WERI-Rb-1 (cell line): ENCODE measurements at places on chromosomes 6 and 20.
A peak's percentile ranks its signal among the peaks of the same experiment; 100 is the strongest.

DNA sequence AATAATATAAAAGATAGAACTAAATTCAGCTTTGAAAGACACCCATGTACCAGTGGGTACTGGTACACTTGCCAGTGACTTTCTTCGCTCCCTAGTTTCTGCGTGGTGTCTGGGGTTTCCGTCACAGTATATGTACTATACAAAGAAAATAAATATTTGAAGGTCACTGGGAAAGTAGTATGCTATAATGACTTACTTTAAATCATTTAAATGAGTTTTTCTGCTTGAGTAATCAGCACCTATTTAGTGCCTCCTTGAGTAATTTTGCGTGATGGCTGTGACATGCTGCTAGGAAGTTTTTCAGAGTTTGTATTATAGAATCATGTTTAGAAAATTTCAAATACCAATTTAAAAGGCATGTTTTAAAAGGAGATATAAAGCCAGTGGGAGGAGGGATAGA, 3.2 kb upstream of the CTCFL start:
- DNase-seq = no peak

- peak; percentile 77 for DNase-seq
Observed at GRCh38 chr20:63234693-63235398, 859 bp upstream of the BIRC7 start.

DNA sequence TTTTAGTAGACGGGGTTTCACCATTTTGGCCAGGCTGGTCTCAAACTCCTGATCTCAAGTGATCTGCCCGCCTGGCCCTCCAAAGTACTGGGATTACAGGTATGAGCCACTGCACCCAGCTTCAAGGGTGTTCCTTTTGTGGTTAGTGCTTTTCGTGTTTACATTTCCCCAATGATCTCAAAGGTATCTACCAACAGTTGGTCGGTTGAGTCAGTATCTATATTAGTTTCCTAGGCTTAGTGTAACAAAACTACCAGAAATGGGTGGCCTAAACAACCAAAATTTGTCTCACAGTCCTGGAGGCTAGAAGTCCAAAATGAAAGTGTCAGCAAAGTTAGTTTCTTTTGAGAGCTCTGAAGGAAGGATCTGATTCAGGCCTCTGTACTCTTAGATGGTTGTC, 30.1 kb downstream of the CASP8AP2 start:
- no peak for DNase-seq

GRCh38 chr6:1075880-1076279, 236.0 kb upstream of the FOXQ1 start:
- no peak for DNase-seq

DNA sequence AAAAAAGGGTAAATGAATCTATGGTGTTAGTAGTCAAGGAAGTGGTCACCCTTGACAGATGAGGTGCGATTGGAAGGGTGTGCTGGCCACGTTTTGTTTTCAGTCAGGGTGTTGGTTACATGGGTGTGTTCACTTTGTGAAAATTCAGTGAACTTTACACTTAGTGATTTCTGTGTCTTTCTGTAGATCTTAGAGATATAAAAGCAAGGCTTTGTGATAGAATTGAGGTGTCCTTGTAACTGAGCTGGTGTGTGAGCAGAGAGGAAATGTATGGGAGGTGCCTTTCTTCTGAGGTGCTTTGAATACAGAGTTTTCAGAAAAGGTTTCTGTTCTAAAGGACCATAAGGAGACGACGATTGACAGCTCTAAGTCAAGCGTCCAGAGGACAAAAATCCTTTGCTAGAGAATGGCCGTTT, 90.5 kb downstream of the SAMD3 start:
- no peak for DNase-seq

- no peak for DNase-seq
Observed at GRCh38 chr6:33613146-33613794, 7.9 kb upstream of the ITPR3 start.

- peak; percentile 55 for DNase-seq
Observed at GRCh38 chr20:31687777-31688176, 34.9 kb downstream of the BCL2L1 start.

GRCh38 chr20:45342855-45343531, 5.2 kb downstream of the SDC4 start:
- DNase-seq = no peak

- no peak for DNase-seq
Observed at GRCh38 chr6:63236398-63236817, 25.1 kb downstream of the FKBP1C start.

DNA sequence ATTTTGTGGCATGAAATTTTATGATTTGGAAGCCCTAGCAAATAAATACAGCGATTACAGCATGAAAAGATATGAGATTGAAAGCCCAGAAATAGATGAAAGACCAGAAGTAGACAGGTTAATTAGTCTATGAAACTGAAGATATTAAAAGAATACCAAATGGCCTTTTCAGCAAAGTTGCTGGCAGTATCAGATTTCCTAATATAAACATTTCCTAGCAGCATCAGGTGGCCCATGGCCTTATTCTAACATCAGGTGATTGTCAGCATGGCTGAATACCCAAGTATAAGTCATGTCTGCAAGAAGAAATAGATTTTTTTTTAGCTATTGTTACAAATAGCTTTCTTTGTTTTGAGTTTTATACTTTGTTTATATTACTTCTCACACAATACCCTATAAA, 93.2 kb downstream of the CLVS2 start:
- DNase-seq = no peak

DNA sequence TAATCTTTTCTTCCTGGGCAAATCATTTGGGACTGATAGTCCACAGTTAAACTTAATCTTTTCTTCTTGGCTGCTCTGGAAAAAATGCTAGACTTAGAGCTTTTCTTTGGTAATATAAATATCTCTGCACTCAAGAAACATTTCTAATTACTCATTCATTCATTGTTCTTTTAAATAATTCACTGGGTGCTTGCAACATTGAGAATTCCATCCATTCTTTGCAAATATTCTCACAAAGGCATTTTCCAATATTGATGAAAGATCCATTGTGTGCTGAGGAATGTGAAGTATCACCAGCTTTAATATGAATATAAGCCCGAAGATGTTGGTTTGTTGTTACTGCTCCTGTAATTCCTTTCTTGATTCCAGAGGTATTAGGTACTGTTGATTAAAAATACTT, 38.4 kb downstream of the AKAP7 start:
- no peak for DNase-seq

DNA sequence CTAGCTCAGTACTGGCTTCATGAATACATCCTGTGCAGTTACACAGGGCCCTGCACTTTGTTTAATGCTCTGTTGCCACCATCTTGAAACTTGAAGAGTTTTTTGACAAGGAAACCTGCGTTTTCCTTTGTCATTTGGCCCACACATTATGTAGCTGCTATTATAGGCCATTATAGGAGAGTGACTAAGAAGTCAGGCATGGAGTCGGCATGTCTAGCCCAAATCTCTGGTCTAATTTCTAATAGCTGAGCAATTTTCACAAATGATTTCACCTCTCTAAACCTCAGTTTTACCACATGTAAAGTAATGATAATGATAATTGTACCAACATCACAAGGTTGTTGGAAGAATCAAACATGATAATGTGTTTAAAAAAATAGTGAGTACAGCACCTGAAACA, 67.1 kb upstream of the MYLIP start:
- no peak for DNase-seq

DNA sequence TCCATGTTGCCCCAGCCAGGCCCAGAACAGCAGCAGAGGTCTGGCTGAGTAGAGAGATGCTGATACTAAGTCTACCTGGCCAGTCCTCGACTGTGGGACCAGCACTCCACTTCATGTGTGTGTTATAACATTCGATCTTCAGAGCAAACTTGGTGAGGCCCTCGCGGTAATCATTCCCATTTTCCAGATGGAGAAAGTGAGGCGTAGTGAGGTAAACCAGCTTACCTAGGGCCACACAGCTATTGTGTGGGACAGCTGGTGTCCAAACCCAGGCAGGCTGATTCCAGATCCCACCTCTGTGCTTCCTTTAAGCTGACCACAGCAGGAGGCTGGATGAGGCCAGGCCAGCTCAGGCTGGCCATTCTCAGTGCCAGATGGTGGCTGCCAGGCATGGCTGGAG, 47.7 kb upstream of the SLC32A1 start:
- peak; percentile 27 for DNase-seq

- no peak for DNase-seq
Observed at GRCh38 chr6:79646006-79646405, 14.9 kb downstream of the SH3BGRL2 start.

DNA sequence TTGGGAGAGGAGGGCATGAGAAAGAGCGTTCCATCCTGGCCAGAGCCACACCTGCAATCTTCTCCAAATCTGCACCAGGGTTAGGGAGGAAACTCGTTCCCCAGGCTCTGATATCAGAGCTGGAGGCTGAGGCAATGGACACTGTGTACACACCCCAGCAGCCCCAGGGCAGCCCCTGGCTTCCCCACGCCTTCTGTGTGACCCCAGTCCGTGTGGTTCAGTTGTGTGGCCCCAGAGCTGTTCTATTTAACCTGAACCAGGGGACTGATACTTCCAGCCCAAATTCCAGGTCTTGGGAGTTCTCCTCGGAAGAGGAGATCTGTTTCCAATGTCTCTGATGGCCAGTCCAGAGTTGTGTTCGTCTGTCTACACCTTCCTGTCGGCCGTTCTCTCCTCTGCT, 242.6 kb upstream of the EXOC2 start:
- DNase-seq = no peak

GRCh38 chr20:13341737-13342393, 120.8 kb downstream of the ISM1 start:
- DNase-seq = no peak

DNA sequence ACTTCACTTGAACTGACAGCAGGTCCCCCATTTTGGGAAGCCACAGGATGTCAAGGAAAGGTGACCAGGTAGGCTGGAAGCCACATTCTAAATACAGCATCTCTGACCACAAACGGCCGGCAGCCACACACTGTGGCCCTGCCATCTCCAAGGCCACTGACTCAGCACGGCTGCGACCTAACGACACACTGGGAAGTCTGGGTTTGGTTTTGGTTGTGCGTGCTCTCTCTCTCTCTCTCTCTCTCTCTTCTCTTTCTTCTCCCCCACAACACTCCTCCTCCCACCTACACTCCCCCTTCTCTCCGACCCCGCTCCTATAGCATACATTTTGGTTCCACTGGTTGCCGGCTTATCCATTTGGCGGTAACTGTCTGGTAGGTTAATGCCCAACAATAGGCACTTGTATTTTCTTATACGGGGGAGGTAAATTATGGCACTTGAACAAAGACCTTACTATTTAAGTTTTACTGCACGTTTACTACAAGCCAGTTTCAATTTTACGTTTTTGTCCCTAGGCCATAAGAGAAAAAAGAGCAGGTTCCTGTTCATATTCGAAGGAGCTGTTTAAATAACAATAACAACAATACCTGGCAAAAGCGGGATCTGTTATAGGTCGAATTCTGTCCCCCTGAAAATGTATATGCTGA, 103.6 kb downstream of the GMDS start:
- no peak for DNase-seq

GRCh38 chr20:44019638-44020335, 105.1 kb downstream of the TOX2 start:
- DNase-seq = no peak

DNA sequence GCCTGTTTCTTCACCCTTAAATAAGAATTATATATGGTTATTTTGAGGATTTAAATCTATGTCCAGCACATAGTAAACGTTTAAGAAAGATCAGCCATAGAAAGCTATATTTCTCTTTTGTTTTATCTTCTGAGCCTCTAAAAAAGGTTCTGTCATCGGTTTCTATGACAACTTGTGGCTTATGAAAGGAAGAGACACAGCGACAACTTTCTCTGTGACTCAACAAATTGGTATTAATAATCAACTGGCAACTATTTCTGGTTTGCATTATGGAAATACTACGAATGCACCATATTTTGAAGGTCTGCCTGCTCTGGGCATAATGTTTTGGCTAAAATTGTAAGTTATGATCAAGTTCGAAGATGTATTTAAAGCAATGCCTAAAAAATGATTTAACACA, 751.0 kb downstream of the CD109 start:
- DNase-seq = no peak
